ENCODE measurements at places on chromosomes 1 and 21. TPM values are rescaled to one million over a fixed set of nuclear protein-coding genes. Genes with fewer than 3 reads are reported as not detected.

DNA sequence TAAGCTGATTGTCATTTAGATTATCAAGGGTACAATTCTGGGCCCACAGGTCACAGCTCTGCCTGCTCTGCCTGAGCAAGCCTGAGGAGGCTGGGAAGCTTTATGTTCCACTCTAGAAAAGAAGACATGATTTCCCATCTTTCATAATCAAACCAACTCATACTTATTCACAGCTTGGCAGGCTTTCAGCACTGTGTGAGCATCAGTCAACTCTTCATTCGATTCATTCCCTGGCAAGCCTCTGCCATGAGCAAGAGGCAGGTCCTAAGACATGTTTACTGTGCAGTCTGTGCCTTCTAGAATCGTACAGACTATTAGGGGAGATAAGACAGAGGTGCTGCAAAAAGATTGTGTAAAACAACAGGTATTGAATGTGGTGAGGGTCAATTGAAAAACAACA is 24.5 kb upstream of the KIRREL1 start:
- no peaks in the 10 kb centered on the region for H3K27me3 ChIP-seq
- no peaks in the 10 kb centered on the region for H3K4me1 ChIP-seq
- DNase-seq = no peak
- no peak overlapping the region for H3K4me3 ChIP-seq
- no peak overlapping the region for H3K27ac ChIP-seq

GRCh38 chr1:229266832-229267500 is 3.9 kb upstream of the RAB4A start:
- no peaks in the 10 kb centered on the region for H3K27me3 ChIP-seq
- peaks cover 4% of the 10 kb centered on the region for H3K4me1 ChIP-seq
- H3K36me3 ChIP-seq = no peaks in the 10 kb centered on the region

GRCh38 chr1:100543640-100544039 is 5.7 kb downstream of the GPR88 start:
- no peaks in the 10 kb centered on the region for H3K36me3 ChIP-seq
- H3K4me3 ChIP-seq = no peak overlapping the region
- H3K27ac ChIP-seq = no peak overlapping the region
- peaks cover 32% of the 10 kb centered on the region for H3K27me3 ChIP-seq
- DNase-seq = peak; percentile 74

GRCh38 chr1:247849616-247850015 is 7.4 kb upstream of the TRIM58 start:
- peaks cover 17% of the 10 kb centered on the region for H3K27me3 ChIP-seq
- H3K36me3 ChIP-seq = no peaks in the 10 kb centered on the region
- no peak overlapping the region for H3K4me3 ChIP-seq
- H3K4me1 ChIP-seq = no peaks in the 10 kb centered on the region
- DNase-seq = no peak
- no peak overlapping the region for H3K27ac ChIP-seq

LCE1D gene
- not detected for total RNA-seq

DNA sequence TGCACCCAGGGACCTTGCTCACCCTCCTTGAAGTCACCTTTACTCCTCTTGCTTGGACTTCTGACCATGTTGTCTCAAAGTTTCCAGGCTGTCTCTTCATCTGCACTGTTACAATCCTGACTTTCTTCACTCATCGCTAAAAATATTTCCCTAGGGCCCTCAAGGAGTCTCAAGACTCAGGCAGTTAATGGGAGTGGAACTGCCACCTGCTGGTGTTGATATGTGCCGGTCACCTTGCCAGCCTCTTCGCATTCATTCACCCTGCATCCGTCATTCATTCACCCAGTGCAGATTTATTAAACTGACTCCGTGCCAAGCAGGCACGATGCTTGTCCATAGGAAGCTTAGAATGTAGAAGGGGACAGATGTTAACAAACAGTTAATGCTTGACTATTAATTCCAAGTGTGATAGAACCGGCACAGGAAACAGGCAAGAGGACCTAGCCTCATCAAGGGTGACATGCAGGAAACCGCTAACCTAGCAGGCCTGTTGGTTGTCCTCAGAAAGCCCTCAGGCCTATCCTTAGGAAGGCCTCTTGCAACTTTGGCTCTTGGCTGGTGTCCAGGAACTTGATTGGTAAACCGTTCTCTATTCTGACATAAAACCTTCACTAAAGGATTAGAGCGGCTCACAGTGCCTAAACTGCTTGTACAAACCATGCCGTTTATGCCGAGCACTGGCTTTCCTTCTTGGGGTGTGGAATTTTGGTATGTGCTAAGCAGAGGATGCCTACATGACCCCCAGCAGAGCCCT is 342.2 kb downstream of the CAMTA1 start:
- DNase-seq = no peak
- no peaks in the 10 kb centered on the region for H3K36me3 ChIP-seq
- H3K27ac ChIP-seq = no peak overlapping the region
- no peaks in the 10 kb centered on the region for H3K4me1 ChIP-seq
- no peak overlapping the region for H3K4me3 ChIP-seq
- peaks cover 2% of the 10 kb centered on the region for H3K27me3 ChIP-seq

All from activated CD8-positive, alpha-beta T cell treated with anti-CD3 and anti-CD28 coated beads for 36 hours (primary cell).